Hippocampal formation (tissue), 2 donors: ENCODE measurements at places on chromosomes 5 and 9.

- DNase-seq = no peak
Measured at GRCh38 chr9:101508211-101508610, 25.4 kb upstream of the RNF20 start.

- DNase-seq = no peak
Measured at GRCh38 chr9:81661339-81661738, 28.0 kb downstream of the TLE1 start.

DNA sequence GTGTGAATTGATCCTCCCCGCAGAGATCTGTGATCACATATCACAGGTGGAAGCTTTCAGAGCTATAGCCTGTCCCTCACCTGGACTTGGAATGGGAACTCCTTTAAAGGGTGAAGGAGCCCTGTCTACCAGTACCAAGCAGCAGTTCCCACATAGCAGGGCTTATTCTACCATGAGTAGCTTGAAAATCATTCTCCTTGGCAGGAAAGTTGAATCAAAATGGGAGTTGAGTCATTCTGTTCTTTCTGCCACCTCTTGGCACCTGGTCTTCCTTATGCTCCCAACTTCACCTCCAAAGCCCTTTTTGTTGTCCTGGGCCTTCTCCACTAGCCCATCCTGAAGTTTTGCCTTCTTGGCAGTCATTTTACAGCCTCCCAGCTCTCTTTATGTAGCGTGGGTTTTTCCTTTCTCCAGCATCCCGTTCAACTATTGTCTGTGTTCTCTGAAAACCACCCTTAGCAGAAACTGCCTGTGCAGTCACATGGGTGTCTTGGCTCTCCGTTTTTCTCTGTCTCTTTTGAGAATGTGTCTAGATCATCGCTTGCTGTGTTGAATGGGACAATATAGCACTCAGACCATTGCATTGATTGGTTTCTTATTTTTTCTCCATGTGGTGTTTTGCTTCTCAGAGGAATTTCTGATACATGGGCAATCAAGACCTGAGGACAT lies 222.2 kb downstream of the AOPEP start:
- peak; percentile 57 for DNase-seq

- no peak for DNase-seq
Measured at GRCh38 chr9:16633794-16634193, 236.7 kb downstream of the BNC2 start.

GRCh38 chr5:150585781-150586341 lies 54.6 kb upstream of the SYNPO start:
- DNase-seq = no peak

DNA sequence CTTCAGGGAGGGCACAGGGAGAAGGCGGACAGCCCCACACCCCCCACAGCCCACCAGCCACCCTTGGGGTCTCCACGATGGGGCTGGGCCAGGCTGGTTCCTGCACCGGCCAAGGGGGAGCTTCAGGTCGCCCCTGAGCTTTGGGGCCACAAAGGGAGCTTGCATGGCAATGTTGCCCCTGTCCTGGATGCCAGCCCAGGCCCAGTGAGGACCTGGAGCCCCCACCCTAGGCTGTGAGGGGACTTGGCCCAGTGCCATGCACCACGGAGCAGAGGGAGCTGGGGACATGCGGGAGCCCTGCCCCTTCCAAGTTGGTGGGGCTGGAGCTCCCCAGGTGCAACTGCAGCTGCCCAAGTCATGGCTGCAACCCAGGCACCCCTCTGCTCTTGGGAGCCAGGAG lies 18.4 kb downstream of the TMEM38B start:
- no peak for DNase-seq

- DNase-seq = no peak
Measured at GRCh38 chr9:38387751-38388150, 4.8 kb upstream of the ALDH1B1 start.

DNA sequence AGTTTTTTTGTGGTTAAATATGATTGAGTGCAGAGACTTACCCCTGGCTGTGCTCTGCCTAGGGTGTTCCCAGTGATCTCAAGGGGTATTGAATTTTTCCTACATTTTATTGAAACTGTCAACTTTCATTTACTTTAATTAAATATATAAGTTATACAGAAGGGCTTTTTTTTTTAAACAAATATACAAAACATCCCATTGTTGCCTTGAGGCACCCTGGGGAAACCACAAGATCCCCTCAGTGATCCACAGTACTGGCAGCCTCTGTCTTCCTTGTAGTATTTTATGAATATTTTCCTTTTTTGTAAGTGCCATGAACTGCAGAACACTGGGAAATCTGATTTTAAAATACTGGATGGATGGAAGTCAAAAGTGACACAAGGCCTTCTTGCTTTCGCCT lies 123.7 kb downstream of the TLE1 start:
- DNase-seq = no peak

DNA sequence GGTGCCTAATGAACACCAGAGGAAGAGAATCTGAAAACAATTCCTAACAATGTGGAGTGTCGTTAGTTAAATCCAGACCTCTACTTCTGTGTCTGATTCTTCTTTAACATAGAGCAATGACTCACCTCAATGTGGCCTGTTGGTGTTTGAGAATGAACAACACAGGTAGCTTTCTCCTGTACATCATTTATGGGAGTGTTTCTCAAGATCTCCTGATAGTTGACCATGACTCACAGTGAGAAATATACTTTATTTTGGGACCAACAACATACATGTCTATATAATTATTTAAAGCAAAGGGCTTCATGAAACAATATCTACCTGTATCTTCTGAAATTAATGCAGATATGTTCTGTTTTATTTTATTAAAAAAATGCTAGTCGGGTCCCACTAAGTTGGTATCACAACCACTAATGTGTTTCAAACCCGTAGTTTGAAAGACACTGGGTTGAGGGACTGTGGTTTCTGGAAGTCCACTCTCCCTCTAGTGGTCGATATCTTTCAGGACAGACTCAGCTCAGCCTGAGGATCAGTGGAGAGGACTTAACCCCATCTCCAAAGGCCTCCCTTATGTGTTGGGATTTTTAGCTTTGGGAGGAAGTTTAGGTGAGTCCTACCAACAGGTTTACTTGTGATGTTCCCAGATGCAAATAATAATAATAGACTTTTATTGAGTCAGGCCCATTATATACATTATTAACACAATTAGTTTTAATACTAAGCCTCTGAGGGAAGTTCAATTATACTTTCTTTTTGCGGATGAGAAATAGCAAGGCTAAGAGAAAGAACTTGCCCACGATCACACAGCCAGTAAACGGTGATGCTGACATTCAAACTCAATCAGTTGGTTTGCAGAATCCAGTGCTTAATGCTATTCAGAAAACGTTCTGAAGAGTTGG lies 70.0 kb upstream of the KLF9 start:
- DNase-seq = peak; percentile 84

- no peak for DNase-seq
Measured at GRCh38 chr5:178650214-178650613, 23.4 kb upstream of the CLK4 start.

- DNase-seq = peak; percentile 52
Measured at GRCh38 chr9:105328872-105329718, 84.6 kb downstream of the SLC44A1 start.
